Stimulated activated CD4-positive, alpha-beta T cell treated with anti-CD3 and anti-CD28 coated beads, Interleukin-15, amount 100 ng/mL, for 48 hours (primary cell): ENCODE measurements at places on chromosomes 13 and 19.

- no peak for DNase-seq
Measured at GRCh38 chr13:24116131-24116530, 44.4 kb upstream of the SPATA13 start.

DNA sequence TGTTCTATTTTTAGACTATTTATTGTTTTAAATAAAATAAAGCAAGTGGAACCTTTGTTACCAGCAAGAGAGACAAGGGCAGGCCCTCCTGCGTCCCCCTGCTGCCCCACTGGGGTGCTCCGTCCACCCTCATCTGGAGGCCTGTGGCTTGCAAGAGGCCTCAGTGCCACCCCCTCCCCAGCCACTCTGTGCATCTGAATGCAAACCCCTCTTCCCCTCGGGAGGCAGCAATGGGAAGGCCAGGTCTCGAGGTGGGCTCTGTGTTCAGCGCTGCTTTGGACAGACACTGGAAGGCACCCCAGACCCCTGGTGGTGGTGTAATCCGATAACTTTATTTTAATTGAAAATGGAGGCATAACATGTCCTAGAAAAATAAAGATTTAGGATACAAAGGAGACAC is 4.6 kb downstream of the SIX5 start:
- DNase-seq, result no peak

DNA sequence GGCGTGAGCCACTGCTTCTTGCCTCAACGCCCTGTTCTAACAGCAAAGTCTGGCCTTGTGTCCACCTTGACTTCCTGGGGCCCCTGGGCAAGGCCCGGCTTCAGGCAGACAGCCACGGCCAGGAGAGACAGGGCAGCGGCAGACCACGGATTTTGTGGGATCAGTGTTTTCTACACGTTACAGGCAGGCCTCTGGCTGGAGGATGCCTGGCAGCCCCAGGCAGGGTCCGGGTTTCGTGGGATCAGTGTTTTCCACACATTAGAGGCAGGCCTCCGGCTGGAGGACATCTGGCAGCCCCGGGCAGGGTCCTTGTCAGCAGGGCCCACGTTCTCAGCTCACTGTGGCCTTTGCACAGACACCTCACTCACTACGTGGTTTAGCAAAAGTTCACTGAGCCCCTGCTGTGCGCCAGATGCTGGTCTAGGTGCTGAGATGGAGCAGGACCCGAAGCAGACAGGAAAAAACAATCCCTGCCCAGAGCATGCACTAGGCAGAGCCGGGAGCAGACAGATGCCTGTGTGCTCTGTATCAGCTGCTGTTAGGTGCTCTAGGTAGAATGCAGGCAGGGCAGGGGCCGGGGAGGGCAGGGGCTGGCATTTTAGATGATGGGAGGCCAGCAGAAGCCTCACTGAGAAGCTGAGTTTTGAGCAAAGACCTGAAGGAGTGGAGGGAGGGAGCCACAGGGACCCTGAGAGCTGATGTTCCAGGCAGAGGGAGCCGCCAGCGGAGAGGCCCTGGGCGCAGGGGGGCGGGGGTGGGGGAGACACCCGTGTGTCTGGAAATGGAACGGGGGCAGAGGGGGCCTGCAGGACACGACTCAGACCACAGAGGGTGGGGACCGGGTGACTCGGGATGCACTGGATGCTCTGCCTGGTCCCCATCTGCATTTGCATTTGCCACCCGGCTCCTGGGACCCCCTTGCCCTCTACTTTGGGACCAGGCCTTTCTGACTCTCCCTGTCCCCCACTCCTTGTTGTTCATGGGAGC is 25.0 kb upstream of the NCCRP1 start:
- no peak for DNase-seq

DNA sequence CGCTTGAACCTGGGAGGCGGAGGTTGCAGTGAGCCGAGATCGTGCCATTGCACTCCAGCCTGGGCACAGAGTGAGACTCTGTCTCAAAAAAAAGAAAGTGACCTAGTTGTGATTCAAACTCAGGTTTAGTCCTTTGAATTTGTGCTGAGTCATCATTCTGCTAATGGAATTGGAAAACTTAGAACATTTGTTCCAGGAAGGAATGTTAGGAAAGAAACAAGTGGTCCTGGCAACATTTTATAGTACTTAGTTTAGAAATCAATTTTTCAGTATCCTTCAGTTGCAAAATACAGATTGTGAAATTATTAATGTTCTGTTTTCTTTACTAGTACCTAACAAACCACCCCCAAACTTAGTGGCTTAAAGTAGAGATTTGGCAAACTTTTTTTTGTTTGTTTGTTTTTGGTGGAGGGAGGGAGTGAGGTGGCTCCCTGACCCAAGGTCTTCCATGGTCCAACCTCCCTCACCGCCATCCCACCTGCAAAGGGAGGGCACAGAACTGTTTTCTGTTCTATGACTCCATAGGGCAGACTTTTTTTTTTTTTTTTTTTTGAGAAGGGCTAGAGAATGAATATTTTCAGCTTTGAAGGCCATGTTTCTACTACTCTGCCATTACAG is 9.2 kb upstream of the SULT2A1 start:
- DNase-seq, result no peak

DNA sequence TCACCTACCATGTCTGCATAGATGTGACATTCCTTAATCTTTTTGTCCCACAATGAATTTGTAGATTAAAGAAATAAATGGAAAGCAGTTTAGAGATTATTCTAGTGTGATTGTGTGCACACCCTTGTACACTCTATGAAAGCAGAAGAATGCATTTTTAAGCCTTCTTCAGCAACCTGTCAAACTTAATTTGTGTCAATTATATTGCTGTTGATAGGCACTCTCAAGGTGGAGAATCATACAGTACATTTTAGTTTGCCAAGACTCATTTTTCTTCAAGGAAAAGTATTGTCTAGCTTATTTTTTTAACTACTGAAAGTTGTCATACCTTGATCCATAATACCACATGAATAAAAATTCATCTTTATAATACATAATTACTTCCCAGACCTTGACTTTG is 1898.9 kb downstream of the OLFM4 start:
- DNase-seq, result no peak

DNA sequence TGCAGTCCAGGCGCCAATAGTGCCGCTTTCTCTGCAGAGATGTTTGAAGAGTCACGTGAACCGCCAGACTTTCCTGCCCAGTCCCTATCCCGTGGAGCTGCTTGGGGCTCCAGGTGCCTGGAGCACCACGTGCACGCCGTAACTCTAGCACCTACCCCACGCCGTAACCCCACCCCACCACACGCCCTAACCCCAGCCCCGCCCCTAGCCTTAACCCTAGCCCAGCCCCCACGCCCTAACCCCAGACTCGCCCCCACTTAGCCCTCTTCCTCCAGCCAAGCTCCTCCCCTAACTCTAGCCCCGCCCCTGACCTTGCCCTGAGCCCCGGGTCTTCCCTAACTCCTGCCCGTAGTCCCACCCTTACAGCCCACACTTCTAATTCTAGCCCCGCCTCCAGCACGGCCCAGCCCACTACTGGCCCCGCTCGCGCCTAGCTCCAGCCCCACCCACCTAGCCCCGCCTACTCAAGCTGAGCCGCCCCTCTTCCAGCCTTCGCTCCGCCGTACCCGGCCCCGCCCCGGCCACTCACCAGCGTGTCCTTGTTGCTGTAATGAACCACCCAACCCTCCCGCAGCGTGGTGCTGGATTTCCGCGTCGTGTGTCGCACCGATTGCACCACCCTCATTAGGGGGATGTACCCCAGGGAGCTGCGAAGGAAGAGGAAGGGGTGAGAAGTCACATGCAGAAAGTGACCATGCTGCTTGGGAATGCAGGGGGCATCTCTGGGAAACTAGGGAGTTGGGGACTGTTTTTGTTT is 19.5 kb downstream of the PRKD2 start:
- no peak for DNase-seq

DNA sequence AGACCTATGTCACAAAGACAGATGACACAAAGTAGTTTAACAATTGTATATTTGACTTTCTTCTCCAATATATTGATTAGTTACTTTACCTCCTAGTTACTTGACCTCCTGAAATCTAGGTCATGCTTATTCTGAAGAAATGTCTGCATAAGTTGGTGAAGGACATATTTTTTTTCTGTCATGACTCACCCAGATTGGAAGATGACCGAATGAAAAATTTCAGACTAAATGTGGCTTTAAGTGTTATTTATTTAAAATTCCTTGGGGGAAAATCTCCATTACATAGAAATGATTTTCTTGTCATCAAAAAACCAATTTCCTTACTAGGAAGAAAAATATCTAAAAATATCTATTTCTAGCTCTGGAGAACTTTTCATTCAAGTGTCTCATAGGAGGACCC is 217.1 kb downstream of the POSTN start:
- no peak for DNase-seq

DNA sequence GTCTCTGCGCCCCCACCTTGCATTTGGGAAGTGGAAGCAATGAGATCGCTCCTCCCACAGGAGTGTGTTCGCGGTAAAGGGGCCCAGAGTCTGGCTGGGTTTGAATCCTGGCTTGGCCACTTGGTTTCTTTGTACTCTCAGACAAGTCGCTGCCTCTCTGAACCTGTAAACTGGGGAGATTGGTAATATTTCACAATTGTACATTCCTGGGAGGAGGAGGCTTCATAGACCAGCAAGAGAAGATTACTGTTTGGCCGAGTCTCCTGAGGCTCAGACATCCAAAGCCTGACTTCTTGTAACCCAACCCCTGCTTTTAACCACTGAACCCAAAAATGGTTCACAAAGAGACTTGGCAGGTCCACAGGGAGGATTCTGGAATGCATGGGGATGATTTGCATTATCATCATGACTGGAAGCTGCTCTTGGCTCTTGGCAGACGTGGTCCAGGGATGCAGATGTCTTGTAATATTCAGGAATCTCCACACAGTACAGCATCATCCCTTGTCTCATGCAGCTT is 13.6 kb upstream of the STRN4 start:
- DNase-seq, result no peak

DNA sequence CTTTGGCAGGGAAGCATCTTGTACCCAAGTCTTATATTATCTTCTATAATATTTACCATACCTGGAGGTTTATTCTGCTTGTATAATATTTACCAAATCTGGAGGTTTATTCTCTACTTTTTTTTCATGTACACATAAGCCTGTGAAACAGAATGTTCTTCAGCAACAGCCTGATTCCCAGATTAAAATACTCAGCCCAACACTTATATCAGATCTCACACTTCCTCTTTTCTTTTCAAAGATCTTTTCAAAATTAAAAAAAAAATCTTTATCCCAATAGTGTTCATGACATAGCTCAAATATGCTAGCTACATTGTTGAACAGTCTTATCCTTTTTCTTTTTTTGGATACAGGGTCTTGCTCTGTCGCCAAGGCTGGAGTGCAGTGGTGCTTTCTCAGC is 300.7 kb downstream of the LMO7 start:
- DNase-seq, result no peak

- no peak for DNase-seq
Measured at GRCh38 chr13:20721454-20722357, 18.2 kb downstream of the IL17D start.

GRCh38 chr19:54030895-54031586 is 32.7 kb downstream of the VSTM1 start:
- no peak for DNase-seq

- no peak for DNase-seq
Measured at GRCh38 chr19:43725468-43725867, 9.6 kb downstream of the IRGC start.

DNA sequence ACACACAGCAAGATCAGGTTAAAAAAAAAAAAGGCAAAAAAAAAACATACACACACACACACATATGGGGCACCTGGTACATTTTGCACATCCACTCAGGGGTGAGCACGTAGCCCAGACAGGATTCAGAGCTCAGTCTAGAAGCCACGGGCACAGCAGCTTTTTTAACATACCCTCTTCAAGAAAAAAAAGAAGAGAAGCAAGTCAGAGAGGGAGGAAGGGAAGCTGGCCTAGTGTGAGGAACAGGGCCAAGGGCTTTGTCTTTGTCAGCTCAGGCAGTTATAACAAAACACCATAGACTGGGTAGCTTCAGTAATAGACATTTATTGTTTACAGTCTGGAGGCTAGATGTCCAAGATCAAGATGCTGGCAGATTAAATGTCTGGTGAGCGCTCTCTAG is 2.3 kb upstream of the TPM4 start:
- DNase-seq, result no peak

GRCh38 chr19:32875428-32875827 is 5.9 kb upstream of the SLC7A9 start:
- no peak for DNase-seq

- DNase-seq, result no peak
Measured at GRCh38 chr19:32067685-32068084, 277.7 kb upstream of the ZNF507 start.

DNA sequence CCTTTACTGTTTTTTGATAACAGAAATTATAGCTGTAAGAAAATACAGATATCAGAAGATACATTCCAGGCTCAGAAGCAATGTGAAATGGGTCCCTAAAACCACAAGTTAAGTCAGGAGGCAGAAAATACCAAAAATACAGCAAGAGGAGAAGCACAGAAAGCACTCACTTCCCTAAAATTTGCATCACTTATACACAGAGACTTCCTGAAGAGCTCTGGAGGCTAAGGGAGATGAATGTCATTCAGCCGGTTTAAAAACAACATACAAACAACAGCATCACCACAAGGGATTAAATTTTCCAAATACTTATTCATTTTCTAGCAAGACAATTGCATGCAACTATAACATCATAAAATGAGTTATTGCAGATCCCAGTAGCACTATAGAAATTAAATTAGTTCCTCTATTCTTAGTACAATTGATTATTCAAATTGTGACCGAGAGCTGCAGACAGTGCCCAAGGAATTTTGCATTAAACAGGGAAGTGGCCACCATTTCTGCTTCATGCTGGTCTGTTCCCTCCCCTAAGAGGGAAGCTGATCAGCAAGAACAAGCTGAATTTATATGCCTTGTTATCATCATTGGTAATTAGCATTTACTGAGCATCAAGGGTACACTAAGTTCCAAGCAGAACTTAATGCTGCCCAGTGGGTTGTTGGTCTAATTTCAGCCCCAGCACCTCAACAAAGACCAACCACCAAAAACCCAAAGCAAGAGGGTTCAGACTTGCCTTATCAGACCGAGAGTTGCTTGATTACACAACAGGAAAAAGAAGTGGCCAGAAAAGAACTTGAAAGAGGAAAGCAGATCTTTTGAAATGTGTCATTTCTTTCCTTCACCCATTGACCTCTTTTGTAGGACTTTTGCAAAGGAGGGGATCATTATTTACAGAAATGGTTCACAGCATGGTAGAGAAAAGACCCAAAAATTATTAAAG is 140.7 kb downstream of the KCTD12 start:
- no peak for DNase-seq

GRCh38 chr19:48342841-48343540 is 17.6 kb downstream of the EMP3 start:
- no peak for DNase-seq

DNA sequence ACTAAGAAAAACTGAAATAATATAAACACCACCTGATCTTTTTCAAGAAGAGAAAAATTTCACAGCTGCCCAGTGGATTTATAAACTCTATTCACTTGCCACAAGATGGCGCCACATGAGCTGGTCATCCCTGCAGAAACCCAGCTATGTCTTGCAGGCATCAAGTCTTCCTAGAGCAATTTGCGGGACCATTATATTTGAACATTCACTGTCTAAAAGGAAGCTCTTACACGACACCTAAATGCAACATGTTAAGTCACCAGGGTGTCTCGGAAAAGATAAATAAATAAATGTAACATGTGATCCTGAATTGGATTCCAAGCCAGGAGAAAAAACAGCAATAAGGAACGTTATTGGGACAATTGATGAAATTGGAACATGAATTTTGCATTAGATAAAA is 20.3 kb upstream of the AKT2 start:
- DNase-seq, result peak; percentile 56

GRCh38 chr13:93723316-93723715 is 496.7 kb downstream of the GPC6 start:
- DNase-seq, result no peak
